Right cardiac atrium (tissue), 5 donors: ENCODE measurements at places on chromosomes 16 and 17.

DNA sequence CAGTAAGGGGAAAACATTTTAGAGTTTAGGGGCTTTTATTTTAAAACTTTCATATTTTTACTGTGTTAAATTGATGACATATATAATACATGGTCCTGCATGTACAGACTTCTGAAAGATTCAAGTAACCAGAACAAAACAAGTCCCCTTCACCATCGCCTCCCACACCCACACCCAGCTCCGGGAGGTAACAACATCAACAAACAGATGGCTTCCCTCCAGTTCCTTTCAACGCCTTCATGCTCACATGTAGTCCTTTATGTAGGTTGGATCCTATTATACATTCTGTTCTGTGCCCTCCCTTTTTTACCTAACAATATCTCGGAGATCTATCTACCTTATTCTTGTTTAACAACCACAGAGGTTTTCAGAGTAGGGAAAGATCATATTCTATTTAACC is 30.5 kb downstream of the GINS3 start:
- no peak for DNase-seq

DNA sequence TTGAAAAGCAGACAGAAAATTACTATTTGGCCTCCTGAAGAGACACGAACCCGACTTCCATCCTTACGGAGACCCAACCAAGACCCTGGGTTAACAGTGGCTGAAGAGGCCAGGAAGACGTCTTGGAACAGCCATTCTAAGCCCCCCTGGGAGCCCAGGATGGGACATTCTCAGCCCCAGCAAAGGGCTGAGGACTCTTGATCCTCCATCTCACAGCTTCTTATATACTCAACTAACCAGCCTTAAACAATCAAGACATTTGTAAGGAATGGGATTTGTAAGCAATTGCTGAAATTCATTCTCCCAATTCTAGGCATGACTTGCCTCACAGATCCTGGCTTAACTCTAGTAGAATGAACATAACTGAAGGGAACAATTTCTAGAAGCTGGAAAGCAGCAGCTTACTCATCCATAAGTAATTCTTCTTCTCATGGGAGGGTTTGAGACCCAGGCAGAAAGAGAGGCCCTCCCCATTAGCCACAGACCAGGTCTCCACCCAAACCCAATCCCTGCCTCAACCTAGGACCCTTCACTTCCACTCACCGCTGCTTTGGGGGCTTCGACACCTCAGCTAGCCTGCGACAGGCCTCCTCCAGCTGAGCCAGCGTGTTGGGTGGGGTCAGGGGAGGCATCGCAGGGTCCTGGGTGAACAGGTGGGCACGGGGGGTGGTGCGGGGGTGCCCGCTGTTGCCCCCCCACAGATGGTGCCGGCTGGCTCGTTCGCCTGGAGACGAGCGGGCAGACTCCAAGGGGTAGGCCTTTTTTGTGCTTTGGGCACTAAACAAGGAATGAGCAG is 25.5 kb downstream of the AXIN2 start:
- no peak for DNase-seq

DNA sequence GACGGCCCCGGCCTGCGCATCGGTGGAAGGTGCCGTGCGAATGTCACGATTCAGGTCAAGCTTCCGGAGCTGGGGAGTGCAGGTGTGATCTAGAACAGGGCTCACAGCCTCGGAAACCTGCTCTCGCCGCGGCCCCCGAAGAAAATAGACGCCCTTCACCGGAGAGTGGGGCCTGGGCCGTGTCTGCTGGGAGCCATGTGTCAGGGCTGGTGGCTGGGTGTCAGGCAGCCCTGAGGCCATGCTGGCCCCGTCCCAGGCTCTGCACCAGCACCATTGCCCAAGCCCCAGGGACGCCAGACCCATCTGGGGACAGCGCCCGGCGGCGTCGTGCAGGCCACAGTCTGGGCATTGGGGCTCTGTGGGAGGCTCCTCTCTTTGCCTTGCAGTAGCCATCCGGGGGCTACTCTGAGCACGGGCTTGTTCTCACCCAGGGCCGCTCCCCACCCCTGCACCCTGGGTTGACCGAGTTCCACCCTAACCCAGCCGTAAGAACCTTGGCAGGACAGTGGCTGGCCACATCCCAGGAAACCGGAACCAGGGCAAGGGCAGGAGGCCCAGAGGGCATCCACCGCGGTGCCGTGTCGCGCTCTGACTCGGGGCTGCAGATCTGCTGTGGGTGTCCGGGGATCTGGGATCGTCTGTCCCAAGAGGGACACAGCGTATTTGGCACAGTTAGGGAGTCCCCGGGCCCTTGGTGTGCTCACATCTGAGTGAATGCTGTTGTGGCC is 5.3 kb upstream of the NUDT16L1 start:
- DNase-seq: peak; percentile 53

DNA sequence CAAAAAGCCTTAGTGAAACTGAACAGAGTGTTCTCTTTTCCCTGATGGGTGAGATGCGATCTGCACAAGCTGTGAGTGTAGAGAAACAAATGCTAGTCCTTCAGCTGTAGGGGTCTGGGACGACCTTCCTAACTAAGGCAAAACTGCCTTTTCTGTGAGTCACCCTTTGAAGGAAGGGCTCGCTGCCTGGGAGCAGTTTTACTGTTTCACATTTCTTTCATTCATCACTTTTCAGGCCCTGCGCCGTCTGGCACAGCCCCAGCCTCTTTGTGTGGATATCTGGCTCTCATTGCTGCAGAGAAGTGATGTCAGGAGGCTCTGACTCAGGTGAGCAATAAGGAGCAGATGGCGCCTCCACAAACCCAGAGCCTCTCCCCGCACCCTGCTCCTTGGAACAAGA is 57.4 kb downstream of the HS3ST3A1 start:
- DNase-seq: no peak

- DNase-seq: no peak
Measured at GRCh38 chr16:26567356-26567755, 499.4 kb upstream of the C16orf82 start.

GRCh38 chr17:39235555-39236449 is 10.1 kb upstream of the STAC2 start:
- DNase-seq: no peak

DNA sequence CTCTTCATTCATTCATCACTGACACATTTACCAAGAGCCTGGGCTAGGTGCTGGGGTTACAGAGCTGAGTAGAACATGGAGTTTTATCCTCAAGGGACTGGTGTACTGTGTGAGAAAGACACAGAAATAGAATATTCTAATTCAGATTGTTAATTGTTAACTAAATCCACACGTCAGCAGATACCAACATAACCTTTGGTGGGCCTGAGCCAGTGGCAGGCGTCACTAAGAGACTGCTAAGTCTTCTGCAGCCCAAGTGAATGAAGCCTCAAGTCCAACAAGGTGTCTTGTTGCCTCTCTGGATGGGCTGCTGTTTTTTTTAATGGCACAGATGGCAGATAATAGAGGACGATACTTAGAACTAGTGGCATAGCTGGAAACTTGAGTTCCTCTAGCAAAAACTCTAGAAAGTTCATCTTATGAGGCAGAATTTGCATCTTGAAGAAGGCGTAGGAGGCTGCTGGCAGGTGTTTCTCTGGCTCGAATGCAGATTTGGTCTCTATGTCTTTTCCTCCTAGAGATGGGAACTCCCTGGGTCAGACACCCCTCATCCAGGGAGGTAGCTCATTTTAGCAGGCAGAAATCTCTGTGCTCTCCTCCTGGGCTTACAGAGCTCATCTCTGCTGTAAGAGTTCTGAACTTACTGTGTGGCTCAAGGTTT is 179.5 kb downstream of the NTN1 start:
- DNase-seq: no peak
